ENCODE measurements at places on chromosomes 1 and 21.

- peak; percentile 30 for DNase-seq
These were observed 87.5 kb downstream of the RWDD3 start for GRCh38 chr1:95321531-95321930.

GRCh38 chr1:27672750-27673112 is 739 bp upstream of the IFI6 start:
- no peak for DNase-seq

DNA sequence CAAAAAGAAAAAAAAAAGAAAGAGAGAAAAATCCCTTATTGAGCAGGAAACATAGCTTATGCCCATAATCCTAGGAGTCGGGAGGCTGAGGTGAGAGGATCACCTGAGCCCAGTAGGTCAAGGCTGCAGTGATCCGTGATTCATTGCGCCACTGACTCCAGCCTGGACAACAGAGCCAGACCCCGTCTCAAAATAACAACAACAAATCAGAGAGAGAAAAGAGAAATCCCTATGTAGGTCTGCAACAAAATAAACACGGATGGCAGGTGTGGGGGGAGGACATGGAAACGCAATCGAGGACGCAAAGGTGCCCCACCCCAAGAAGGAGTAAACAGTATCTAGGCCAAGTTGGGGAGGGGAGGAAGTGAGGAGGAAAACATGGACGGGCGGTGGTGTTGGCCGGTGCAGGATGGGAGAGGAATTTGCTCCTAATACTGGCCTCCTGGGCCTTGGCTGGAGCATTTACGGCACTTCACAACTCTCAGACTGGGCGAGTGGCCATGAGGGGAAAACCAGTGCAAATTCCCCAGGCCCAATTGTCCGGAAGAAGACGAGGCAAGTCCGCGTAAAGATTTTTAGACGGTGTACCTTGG is 609 bp upstream of the CHTOP start:
- DNase-seq = no peak

DNA sequence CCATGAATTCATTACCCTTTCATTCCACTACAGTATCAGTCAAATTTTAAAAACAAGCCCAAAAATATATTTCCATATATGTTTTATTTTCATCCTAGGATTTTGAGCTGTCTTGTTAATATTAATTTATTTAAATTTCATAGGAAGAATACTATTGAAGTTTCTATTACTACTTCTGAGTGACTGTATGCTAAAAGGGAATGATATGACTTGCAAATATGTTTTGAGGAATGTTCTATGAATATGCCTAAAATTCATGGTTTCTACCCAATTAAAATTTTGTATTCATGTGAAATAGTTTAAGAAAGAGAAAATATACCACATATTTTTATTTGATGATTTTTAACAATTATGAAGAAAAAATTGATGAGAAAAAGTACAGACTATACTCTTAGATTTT is 52.9 kb upstream of the BACH1 start:
- DNase-seq = no peak

- no peak for DNase-seq
These were observed 669.8 kb upstream of the ADAMTS5 start for GRCh38 chr21:27636656-27637055.

GRCh38 chr1:18531503-18531845 is 50.7 kb downstream of the KLHDC7A start:
- DNase-seq = no peak

GRCh38 chr1:119988306-119989062 is 81.0 kb downstream of the NOTCH2 start:
- DNase-seq = no peak

DNA sequence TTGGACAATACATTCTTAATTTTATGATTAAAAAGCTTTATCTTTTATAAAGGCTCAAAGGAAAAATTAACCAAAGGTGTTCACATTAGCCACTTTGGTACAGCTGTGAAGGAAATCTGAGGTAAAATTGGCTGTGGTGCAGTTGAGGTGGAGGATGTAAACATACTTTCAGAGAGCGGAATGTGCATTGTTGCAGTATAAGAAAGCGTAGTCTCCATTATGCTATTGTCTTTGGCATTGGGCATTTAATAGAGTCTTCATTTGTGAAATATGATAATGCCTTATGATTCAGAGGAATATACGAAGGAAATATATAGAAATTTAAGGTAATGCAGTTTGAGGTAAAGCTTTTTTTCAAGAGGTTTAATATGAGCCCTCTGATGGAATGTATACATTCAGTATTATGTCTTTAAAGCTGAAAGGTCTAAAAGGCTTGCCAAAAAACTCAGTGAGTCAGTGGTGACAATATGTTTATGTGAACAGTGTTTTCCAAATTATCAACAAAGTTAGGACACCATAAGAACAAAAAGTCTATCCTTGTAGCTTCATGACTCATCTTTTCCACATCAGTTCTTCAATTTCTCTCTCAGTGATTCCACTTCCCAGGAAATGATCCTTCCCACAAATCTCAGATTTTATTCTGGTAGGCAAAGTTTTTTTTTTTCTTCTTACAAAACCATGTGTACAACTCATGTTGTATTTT is 26.9 kb upstream of the DDR2 start:
- no peak for DNase-seq

GRCh38 chr21:40717028-40717427 is 129.9 kb downstream of the DSCAM start:
- no peak for DNase-seq

DNA sequence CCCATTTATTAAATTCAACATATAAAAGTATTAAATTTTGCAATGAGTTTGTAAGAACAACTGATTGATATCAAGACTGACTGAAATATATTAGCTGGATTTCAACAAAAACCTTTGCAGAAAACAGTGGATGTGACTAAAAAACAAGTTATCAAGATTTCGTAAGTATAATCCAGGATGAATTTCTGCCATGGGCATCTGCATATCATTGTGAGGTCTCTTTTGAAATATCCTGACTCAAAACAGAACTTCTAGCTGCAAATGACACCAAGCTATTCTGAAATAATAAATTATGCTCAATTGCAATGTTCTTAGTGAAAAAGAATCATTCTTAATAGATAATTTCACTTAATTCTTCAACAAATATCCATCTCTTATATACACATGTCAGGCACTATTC is 52.6 kb downstream of the CD34 start:
- DNase-seq = no peak

DNA sequence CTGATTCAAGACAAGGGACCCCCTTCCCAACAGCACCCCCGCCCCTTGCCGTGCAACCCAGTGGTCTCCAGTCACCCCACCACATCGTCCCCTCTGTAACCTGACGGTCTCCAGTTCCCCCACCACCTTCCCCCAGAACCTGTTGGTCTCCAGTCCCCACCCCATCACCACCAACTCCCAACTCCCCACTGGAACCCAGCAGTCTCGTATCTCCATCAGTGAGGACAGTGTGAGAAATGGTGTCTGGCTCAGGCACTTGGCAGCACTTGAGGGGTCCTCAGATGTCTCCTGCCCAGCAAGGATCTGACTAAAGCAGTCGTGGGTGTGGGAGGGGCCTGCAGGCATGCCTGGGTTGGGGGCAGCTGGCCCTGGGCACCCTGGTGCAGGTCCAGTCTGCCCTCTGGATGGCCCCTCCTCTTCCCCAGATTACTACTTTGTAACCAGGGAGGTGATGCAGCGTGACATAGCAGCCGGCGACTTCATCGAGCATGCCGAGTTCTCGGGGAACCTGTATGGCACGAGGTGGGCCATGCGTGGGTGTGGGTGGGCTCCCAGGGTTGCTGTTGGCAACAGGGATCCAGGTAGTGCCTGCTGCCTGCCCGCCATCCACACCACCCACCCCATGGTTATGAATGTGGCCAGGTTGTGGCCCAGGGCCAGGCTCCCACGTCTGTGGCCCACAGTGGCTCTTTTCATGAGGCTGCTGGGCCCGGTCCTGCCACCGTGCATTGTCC is 3.1 kb upstream of the GJC2 start:
- no peak for DNase-seq

DNA sequence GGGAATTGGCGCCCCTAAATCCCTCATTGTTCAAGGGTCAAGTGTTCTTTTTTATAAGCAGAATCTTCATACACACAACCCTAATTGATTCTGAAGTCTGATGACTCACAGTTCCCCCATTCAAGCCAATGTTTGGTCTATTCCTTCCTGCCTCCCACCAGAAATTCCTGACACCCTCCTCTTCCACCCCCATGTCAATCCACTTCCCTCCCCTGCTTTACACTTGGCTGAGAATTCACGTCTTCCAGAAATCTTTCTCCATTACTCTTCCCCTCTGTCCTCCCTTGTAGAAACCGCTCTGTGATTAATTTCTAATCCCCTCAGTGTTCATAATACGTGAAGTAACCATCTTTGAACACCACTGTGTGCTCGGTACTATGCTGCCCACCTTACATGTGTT is 76.2 kb upstream of the CD34 start:
- no peak for DNase-seq

GRCh38 chr1:163844459-163844858 is 522.7 kb downstream of the NUF2 start:
- no peak for DNase-seq

GRCh38 chr1:98888869-98889268 is 115.8 kb downstream of the PLPPR5 start:
- peak; percentile 54 for DNase-seq

DNA sequence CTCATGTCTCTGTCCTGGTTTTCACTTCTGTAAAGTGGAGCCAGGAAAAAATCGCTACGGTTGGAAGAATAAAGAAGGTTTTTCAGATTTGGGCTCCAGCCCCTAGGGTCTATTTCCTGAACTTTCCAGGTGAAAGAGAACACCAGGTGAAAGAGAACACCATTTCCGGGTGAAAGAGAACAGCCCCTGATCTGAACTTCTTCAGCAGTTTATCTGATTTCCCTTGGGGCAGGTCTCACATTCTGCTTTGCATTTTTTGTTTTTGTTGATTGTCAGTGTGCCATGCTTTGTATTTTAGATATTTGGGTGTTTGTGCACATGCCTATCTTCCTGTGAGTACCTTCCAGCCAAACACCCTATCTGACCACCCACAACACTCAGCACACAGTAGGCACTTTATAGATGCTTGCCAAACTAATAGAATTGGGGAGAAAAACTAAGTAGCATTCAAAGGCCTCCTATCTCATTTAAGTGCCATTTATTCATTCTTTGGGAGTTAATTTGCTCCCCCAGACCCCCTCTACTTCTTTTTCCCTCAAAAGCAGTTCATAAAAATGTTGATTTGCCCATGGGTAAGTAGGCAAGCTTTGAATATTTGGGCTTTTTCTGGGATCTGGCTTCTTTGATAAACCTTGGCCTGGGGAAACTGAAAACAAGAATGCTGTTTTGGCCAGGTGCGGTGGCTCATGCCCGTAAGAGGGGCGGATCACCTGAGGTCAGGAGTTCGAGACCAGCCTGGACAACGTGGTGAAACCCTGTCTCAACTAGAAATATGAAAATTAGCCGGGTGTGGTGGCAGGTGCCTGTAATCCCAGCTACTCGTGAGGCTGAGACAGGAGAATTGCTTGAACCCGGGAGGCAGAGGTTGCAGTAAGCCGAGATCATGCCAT is 2.2 kb downstream of the NAV1 start:
- DNase-seq = no peak

GRCh38 chr1:65435987-65436386 is 15.5 kb downstream of the LEPR start:
- DNase-seq = no peak

- no peak for DNase-seq
These were observed 11.4 kb upstream of the CCN1 start for GRCh38 chr1:85569122-85569521.

DNA sequence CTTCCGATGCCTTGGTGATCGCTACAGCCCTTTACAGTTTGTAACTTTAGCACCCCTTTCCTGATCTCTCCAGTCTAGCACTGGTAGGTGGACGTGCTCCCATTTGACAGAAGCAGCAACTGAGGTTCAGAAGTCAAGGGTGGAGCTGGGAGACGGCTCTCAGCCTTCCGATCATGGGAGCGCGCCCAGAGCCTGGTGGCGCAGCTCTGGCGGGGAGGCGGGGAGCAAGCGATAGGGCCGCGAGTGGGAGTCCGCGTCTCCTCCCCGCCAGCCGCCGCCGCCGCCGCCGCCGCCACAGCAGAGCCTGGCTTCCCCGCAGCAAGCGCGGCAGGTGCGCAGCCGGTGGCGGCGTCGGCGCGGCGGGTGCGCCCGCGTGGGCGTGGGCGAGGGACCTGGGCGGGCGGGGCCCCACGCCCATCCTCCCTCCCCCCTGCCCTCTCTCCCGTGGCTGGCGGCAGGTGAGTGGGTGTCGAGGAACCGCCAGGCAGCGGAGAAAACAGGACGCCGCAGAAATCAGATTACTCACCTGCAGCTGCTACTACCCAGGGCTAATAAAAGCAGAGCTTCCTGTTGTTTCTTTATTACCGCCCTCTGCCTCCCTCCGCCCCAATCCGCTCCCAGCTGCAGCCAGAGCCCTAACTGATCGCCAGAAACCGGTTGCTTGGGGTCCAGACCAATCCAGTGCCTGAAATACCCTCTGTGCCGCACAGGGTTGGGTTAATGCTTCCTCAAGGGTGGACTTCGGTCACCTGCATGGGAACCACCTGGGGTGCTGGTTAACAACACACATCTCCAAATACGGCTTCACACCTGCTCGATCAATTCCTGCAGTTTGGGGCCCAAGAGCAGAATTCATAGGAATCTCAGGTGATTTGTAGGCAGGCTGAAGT is 60.2 kb upstream of the ID3 start:
- DNase-seq = no peak

GRCh38 chr1:199875856-199876255 is 151.7 kb upstream of the NR5A2 start:
- DNase-seq = no peak

- DNase-seq = peak; percentile 42
These were observed 12.9 kb downstream of the CRABP2 start for GRCh38 chr1:156692441-156692924.

- no peak for DNase-seq
These were observed 6.3 kb downstream of the EXTL1 start for GRCh38 chr1:26027716-26028489.

- no peak for DNase-seq
These were observed 5.8 kb downstream of the LRRC8D start for GRCh38 chr1:89826594-89826993.

- no peak for DNase-seq
These were observed 44.9 kb upstream of the COL6A2 start for GRCh38 chr21:46052703-46053651.

GRCh38 chr1:169094897-169095569 is 11.5 kb upstream of the ATP1B1 start:
- DNase-seq = no peak

- no peak for DNase-seq
These were observed 312.8 kb downstream of the CAMTA1 start for GRCh38 chr1:7097938-7098592.

DNA sequence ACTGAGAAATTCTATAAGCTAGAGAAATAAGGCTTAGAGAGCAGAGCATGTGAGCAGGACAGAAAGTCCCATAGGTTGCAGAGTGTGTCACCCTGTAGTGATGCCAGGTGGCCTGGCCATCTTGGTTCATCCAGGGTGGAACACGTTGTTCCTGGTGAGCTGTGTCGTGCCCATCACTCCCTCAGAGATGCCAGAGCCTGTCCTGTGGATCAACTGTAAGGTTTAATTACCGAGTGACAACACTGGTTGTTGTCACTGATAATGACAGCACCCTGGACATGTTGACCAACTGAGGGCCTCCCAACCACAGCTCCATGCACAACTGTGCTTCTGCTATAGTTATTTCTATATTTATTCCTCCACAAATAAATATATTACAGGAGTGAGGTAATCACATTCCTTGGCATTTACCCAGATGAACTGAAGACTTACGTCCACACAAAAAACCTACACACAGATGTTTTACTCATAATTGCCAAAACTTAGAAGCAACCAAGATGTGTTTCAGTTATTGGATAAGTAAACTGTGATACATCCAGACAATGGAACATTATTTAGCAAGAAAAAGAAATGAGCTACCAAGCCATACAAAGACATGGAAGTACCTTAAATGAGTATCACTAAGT is 6.2 kb downstream of the C1orf198 start:
- DNase-seq = no peak

GRCh38 chr1:153350321-153350957 is 1.8 kb upstream of the PGLYRP4 start:
- no peak for DNase-seq
